ENCODE measurements at places on chromosomes 13 and 19.

- no peak for DNase-seq
Observed at GRCh38 chr19:540867-541637, 2.8 kb upstream of the GZMM start.

GRCh38 chr13:95247171-95247570, 54.1 kb downstream of the ABCC4 start:
- DNase-seq = no peak

DNA sequence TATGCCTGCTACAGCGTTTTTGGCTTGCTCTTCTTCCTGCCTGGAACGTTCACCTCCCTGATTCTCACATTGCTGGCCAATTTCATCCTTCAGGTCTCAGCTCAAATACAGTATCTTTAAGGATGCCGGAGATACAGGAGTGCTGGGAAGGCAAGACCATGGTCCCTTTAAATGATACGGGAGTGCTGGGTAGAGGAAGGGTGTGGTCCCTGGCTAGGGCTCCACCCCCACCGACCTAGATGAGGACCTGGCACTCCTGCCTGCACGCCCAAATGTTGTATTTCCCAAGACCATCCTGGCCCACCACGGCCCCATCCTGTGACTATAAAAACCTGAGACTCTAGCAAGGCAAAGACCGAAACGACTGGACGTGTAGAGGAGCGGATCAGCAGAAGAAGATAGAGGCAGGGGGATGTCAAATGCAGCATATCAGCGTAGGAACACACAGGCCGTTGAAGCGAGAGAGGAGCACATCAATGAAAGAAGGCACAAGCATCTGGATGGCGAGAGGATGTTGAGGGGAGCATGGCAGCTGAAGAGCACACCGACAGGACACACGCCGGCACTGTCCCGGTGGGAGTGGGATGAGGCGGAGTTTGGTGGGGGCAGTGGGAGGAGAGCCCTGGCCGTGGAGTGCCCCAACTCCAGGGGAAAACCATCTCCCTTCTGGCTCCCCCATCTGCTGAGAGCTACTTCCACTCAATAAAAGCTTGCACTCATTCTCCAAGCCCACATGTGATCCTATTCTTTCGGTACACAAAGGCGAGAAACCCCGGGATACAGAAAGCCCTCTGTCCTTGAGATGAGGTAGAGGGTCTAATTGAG, 74.0 kb downstream of the PCDH9 start:
- DNase-seq = no peak

- DNase-seq = no peak
Observed at GRCh38 chr19:43505186-43505456, 575 bp upstream of the PHLDB3 start.

GRCh38 chr13:42591602-42592001, 17.6 kb downstream of the TNFSF11 start:
- DNase-seq = no peak

- DNase-seq = no peak
Observed at GRCh38 chr13:72908416-72908815, 126.5 kb downstream of the PIBF1 start.

DNA sequence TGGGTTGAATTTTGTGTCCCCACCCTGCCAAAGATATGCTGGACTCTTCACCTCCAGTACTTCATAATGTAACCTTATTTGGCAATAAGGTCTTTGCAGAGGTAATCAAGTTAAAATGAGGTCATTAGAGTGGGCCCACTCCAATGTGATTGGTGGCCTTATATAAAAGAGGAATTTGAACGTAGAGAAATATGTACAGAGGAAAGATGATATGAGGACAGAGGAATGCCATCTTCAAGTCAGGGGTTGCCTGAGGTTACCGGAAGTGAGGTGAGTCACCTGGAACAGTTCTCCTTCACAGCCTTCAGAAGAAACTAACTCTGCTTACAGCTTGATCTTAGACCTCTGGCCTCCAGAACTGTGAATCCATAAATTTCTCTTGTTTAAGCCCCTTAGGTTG, 69.9 kb downstream of the GPC5 start:
- no peak for DNase-seq

- no peak for DNase-seq
Observed at GRCh38 chr19:2983351-2984214, 6.2 kb downstream of the TLE6 start.

DNA sequence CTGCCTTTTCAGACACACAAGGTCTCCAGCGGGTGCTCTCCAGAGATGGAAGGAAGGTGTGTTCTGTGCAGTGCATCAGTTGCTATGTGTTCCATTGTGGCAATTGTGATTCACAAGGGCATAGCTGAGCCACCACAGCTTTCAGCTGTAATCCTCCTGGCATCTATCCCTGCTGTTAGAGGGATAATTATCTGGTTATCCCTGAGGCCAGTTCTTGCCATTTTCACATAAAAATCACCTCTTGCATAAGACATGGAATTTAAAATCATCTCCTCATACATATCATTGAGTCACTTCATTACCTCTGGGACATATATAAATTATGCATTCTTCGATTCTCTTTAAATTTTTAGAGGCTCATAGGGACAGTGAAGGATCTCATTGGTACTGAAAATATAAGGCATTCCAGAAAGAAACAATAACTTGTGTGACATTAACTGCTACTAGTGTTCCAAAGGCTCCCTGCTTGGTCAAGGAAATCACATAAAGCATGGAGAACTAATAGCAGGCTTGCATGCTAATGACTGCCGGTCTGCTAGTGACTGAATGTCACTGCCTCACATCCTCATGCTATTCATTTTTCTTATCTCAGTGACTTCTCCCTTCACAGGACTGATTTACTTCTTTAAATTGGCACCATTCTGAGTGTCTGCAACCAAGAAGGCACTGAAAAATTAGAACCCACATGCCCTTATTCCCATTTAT, 214.0 kb downstream of the ENOX1 start:
- no peak for DNase-seq

DNA sequence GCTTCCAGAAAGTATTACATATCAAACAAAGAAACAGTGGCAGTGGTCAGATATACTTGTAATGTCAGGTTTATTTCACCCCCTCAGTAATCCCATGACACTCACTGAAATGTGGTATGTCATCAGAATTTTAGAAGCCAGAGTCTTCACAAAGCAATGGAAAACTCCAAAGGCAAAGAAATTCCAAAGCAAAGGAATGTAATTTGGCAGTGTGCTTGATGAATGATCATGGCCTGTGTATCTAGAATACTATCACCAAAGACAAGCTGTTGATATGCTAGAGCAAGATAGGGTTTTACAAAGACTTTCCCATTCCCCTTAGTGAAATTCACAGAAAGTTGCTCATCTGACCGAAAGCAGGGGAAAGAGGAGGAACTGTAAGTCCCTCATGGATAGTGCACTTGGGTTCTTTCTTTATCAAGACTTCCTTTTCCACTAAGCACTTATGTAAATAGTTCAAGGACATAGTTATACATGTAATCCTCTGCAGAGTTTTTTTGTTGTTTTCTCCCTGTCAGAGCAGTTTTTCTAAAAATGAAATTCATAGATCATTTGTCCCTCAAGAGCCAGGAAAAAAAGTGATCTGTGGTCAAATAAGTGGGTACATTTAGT, 243.4 kb downstream of the NHLRC3 start:
- DNase-seq = no peak

GRCh38 chr19:41309180-41310032, 566 bp upstream of the CCDC97 start:
- no peak for DNase-seq

All from stimulated activated CD4-positive, alpha-beta T cell treated with anti-CD3 and anti-CD28 coated beads, Interleukin-12 subunit alpha, Interleukin-12 subunit beta, amount 100 ng/mL, for 48 hours (primary cell).